NCI-H1436 treated with DMSO at 0.1 percent for 48 hours (cell line): ENCODE measurements at places on chromosomes 7 and 10.
A peak's percentile ranks its signal among the peaks of the same experiment; 100 is the strongest.

DNA sequence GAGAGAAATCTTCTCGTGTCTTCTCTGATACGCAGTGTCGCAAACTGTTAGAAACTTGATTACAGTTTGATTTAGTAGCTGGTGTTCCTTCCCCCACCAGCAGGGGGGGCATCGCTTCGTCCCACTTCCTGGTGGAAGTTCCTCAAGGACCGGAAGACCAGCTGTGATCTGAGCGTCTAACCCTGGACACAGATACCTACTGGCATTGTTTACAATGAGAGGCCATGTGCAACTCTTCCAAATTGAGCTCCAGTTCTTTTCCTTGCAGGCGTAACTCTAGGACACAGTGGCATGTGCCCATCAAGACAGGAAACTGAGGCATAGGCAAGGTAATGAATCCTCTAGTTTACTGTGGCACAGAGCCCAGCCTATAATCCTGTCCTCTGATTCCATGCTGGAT, 219.0 kb downstream of the CCDC3 start:
- no peak for DNase-seq

- DNase-seq = no peak
Measured at GRCh38 chr10:46298477-46299285, 11.9 kb downstream of the ANTXRL start.

GRCh38 chr10:62075414-62075813, 173.9 kb downstream of the ARID5B start:
- no peak for DNase-seq

DNA sequence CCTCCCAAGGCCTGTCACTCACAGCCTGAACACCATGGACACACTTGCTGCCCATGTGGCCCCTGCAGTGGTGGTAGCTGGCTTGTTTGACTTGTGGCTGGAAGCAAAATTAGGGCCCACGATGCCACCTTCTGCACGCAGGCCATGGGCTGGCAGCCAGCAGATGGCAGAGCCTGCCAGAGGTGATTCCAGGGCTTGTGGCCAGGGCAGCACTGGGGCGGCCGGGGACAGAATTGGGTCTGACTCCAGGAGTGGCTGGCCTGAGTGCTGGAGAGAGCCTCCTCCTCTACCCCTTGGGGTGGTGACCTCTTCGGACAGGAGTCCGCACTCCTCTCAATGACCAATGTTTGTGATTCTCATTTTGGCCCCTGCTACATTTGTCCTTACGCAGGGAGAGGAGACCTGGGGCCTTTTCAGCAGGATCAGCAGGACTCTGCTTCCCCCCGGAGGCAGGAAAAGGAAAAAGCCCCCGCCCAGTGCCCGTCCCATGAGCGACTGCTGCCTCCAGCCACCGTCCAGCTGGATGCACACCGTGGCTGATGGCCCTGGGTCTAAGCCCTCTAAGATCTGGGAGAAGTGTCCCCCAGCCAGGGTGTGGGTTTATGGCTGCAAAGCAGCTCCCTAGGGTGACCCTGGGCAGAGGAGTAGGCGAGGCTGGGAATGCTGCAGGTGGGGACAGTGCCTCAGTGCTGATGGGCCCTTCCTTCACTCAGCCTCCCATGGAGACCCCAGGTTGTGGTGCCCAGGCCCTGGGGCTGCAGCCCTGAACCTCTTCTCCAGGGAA, 26.5 kb downstream of the DNAJB12 start:
- no peak for DNase-seq

DNA sequence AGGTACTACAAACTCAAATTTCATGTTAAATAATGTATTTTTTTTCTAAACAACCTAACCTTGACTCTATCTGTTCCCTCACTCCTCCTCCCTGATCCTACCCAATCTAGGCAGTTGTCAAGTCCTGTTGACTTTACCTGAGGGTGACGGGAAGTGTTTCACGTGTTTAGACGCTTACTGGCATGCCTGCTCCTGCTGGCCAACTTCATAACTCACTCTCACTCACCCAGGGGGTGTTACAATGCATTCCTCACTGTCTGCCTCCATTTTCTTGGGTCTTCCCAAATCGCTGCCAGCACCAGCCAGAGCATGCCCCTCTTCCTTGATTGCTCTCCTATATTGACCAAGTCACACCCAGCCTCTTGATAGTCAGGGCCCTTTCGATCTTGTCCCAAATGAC, 28.3 kb downstream of the CRCP start:
- DNase-seq = no peak

DNA sequence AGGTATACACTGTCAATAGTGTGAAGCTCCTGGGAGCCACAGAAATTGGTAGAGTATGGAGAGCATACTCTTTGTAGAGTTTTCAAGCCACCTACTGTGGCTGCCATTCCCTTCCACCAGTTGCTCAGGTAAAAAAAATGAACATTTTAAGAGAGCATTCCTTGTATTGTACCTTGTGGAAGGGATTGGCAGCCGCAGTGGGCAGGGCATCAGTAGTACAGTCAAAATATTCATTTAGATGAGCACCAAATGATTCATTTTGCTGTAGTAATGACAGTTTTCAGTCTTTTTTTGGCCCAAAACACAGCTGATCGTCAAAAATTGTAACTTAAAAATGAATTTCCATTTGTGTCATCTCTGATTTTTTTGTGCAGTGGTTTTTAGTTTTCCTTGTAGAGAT, 304.9 kb downstream of the ATRNL1 start:
- no peak for DNase-seq

DNA sequence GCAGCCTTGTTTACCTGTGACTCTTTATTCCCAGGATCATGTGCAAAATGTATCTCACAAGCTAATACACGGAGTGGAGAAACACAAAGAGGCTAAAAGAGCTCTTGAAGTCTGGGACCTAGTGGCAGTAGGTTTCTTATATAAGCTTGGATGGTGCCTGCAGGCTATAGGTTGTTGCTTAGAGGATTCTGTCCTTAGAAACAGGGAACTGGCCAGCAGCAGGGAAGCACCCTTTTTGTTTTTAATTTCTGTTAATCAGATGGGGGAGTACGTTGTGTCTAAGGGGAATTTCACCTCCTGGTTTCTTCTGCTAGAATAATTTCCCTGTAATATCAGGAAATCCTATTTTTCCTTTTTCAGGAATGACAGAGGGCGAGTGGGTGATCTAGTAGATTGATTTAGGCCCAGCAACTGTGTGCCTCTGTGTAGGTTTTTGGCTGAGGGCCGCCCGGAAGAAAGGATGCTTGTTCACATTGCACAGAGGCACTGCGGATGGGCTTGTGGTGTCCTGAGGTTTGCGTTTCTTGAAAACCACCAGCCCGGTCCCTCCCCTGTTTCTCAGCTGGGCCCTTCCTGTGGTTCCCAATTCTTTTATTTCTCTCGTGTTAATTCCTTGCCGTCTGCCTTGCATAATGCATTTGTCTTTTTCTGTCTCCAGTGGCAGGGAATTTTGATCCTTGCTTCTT, 158.0 kb downstream of the CAMK1D start:
- DNase-seq = no peak

DNA sequence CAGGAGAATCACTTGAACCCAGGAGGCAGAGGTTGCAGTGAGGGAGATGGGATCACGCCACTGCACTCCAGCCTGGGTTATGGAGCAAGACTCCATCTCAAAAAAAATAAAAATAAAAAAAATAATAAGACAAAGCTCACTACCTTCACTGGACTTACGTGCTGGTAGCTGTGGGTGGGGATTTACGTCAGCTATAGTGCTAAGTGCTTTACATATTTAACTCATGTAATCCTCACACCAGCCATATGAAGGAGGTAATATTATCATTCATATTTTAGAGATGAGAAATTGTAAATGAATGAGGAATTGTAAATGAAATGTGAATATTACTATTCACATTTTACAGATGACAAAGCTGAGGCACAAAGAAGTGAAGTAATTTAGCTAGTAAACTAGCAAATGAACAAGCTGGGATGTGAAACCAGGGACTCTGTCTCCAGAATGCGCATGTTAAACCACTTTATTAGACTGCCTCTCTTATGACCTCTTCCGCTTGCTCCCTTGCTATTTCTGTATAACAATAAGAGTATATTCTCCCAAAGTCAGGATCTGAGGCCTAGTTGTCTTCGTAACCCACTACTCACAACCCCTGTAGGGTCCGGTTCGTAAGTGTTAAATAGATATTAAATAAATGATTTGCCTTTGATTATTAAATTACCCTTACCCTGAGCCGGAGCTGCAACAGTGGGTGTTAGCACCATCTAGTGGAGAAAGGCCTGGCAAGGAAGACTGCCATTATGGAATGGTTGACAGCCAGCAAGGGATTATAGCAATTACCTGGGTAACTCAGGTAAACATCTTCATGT, 70.2 kb downstream of the HTR7 start:
- DNase-seq = no peak

- DNase-seq = peak; percentile 18
Measured at GRCh38 chr10:126663328-126663727, 7.2 kb downstream of the C10orf90 start.

DNA sequence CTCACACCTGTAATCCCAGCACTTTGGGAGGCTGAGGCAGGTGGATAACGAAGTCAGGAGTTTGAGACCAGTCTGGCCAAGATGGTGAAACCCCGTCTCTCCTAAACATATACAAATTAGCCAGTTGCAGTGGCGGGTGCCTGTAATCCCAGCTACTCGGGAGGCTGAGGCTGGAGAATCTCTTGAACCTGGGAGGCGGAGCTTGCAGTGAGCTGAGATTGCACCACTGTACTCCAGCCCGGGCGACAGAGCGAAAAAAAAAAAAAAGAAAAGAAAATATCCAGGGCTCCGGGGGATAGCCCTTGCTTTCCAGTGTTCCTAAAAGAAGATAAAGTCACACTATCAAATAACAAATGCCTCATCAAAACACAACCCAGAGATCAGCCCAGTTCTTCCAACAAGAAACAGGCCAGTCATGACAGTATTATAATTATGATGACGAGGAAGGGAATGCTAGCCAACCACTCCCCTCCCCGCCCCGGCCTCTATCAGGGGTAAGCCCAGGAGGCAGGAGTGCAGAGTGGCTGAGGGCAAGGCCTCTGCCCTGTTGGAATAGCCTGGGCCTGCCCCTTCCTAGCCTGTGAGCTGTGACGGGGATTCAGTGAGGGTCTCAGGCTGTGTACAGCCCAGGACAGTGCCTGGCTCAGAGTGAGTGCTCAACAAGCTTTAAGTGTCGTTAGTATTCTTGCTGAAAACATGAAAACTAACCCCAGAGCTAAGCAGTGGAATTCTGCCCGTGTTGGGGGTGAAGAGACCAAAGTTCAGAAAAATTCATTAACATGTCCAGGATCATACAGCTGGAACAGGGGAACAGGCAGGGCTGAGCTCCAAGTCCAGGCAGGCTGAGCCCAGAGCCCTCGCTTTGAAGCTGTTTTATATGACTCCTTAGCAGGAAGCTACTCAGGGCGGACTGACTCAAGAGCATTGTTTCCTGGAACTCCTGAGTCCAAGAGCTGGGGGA, 54.3 kb downstream of the FAM241B start:
- DNase-seq = no peak

DNA sequence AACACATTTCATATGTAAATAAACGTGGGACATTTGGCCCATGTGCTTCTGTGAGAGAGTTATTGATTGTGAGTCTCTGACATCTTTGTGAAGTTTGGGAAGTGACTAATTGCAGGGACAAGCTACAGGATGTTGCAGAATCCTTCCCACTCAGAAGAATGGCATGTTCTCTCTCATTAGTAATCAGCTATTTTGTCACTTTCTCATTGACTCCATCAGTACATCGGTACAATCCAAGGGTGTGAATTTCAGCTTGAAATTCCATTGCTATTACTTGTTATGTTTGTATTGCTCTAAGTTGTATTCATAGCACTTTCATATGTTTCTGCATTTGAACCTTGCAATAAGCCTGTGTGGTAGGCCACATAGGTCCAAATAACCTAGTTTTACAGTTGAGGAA, 100.0 kb upstream of the KCNMA1 start:
- DNase-seq = no peak

DNA sequence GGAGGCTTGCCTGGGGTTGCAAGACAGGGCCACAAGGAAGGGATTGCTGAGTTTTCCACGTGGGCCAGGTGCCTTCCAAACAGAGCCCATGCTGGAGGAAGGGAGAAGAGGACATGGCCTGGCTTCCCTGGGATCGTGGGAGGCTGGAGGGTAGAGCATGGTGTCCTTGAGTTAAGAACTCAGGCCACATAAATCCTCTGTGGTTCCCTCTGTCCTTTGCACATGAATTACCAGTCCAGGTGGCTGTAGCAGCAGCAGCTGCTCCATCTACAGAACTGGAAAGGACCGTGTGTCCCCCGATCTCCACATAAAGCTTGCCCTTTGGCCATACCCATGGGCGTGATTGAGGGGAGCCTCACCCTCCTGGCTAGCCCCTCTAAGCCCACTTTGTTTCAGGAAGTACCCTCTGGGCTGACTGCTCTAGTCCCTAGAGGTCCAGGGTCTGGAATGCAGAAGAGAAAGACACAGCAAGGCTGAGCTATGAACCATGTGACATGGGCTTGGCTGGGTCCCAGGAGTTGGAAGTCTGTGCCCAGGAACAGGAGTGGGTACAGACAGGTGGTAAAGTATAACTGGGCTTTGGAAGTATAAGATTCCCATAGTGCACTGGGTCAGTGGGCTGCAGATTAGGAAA, 84.9 kb downstream of the C10orf105 start:
- no peak for DNase-seq

GRCh38 chr7:104967595-104967994, 46.4 kb upstream of the KMT2E start:
- no peak for DNase-seq
